ENCODE measurements at places on chromosomes 1 and 21. TPM values are rescaled to one million over a fixed set of nuclear protein-coding genes. Genes with fewer than 3 reads are reported as not detected.

Gene PDC
- not detected for polyA plus RNA-seq

Gene SNX7
- 38.4 TPM for polyA plus RNA-seq

Gene BRDT
- not detected for polyA plus RNA-seq

Gene GUK1
- polyA plus RNA-seq: 391 TPM

Gene FLG2
- polyA plus RNA-seq: not detected

Gene LCA5L
- 0.79 TPM for polyA plus RNA-seq

Gene SELENOF
- polyA plus RNA-seq: 71.5 TPM

Gene CFHR2
- not detected for polyA plus RNA-seq
